ENCODE measurements at places on chromosomes 7 and 10.

DNA sequence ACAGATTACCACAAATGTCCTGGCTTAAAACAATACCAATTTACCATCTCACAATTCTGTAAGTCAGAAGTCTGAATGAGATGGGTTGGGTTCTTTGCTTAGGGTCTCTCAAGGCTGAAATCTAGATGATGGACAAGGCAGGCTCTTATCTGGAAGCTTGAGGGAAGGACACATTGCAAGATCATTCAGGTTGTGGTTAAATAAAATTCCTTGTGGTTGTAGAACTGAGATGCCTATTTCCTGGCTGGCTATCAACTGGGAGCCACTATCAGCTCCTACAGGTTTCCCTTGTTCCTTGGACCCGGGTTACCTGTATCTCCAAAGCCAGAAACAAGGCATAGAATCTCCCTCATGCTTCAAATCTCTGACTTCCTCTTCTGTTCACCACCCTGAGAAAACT lies 148.4 kb downstream of the MDFIC start:
- DNase-seq, result no peak

DNA sequence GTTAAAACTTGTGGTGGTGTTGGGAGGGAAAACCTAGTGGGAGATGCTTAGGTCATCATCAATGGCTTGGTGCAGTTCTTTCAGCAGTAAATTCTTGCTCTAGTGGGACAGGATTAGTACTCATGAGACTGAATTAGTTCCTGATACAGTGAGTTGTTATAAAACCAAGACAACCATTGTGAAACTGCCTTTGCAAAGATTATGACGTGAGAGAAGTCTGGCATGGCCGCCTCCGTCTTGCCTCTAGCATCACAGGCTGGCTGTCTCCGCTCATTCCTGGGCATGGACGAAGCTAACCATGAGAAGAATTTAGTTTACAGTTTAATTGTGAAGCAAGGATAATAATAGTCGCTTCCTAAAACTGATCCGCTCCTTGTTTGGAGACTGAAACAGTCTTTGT lies 186.4 kb downstream of the KIF20B start:
- no peak for DNase-seq

DNA sequence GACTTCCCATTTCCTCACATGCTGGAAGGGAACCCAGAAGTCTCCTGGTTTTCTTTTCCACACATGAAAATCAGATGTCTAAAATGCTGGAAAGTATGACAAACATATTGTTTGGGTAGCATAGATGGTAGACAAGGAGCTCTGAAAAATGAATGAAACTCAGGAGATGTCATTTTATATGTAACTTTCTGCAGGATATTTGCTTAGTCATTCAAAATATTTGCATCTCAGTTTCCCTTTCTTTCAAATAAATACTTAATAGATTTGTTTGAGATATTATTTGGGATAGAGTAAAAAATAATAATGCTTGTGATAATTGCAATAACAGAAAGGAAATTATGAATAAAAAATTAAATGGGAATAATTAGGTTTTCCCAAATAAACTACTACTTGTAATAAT lies 298.9 kb upstream of the ADARB2 start:
- DNase-seq, result no peak

- no peak for DNase-seq
Observed at GRCh38 chr7:4791101-4791737, 15.8 kb downstream of the AP5Z1 start.

DNA sequence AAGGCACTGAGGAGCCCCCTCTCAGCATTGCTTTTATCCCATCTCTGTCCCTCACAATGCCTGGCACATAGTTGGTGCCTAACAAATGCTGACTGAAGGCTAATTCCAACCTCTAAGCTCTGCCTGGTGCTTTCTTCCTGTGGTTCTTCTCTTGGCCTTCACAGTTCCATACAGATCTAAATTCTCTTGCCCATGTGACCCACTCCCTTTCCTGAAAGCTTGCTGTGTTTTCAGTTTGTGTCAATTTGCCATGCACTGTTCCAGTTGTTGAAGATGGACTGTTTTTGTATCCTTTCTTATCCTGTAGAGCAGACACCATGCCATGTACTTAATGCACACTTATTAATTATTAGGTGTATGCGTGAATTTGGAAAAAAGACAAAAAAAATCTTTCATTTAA lies 9.2 kb downstream of the TBXAS1 start:
- DNase-seq, result no peak

DNA sequence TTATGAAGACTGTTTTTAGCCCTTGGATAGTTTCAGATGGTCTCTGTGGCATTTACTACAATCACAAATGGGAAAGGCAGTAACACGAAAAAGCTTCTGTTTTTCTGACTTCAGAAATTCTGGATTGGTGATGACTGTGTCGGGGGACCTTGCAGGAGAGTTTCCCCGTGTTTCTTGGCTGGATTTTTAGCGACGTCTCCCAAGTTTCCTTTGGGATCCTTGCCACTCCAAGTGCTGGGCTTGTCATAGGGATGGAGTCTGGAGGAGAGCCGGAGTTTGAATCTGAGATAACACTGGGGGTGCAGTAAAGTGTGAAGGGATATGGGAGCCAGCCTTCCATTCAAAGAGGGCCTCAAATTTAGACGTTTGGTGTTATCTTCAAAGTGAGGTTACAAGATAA lies 179.0 kb downstream of the SNX10 start:
- DNase-seq, result no peak

DNA sequence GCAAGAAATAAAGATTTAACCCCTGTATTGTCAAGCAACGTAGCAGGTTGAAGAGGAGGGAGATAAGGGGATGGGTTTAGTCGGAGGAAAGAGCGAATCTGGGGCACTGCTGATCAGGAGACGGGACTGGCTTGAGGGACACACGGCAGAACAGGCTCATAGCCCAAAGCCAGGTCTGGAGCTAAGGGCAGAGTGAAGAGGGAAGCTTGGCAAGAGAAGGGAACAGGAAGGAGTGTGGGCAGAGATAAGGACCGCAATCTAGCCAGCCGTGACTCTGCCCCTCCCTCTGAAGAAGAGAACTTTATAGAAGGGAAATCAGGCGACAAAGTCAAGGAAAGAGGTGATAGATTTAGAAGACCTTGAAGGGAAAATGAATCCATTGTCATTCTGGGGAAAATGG lies 67.6 kb downstream of the CAV1 start:
- DNase-seq, result no peak

DNA sequence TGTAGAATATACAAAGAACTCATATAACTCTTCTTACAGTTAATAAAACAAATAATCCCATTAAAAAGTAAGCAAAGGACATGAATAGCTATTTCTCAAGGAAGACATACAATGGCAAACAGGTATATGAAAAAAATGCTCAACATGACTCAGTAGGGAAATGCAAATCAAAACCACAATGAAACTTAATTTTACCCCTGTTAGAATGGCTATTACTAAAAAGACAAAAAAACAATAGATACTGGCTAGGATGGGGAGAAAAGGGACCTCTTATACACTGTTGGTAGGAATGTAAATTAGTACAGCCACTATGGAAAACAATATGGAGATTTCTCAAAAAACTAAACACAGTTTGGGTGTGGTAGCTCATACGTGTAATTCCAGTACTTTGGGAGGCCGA lies 37.8 kb downstream of the HERPUD2 start:
- no peak for DNase-seq

- no peak for DNase-seq
Observed at GRCh38 chr7:31549611-31550010, 35.7 kb downstream of the ITPRID1 start.

DNA sequence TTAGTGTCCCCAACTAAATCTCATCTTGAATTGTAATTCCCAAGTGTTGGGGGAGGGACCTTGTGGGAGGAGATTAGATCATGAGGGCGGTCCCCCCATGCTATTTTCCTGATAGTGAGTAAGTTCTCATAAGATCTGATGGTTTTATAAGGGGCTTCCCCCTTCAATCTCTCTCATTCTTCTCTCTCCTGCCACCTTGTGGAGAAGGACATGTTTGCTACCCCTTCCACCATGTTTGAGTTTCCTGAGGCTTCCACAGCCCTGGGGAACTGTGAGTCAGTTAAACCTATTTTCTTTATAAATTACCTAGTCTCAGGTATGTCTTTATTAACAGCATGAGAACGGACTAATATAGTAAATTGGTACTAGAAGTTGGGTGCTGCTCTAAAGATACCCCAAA lies 365.6 kb downstream of the ANKRD7 start:
- no peak for DNase-seq

Measured in activated T-cell treated with anti-CD3 and anti-CD28 coated beads for 24 hours (primary cell).